ENCODE measurements at places on chromosomes 11 and 22.
A peak's percentile ranks its signal among the peaks of the same experiment; 100 is the strongest.

DNA sequence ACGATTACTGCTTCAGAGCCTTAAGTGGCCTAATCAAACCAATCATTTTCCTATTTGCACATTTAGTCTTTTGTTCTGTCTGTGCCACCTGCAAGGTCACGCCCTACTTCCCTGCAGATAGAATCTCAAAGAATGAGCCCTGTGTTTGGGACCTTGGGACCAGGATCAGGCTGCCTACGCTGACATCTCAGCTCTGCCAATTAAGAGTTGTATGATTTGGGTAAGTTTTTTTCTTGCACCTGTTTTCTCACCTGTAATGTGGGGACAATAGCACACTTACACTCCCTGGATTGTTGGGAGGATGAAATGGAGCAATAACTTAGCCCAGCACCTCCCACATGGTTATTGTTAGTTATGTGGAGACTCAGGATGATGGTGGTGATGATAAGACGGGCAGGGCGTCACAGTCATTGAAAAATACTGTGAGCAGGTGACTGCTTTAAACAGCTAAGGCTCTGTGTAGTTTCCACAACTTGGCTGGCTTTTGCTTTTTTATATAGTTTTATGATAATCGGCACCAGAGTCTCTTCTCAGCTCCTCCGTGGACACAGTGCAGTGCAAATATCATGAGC, 155.0 kb downstream of the ADAMTS15 start:
- DNase-seq = peak; percentile 21

DNA sequence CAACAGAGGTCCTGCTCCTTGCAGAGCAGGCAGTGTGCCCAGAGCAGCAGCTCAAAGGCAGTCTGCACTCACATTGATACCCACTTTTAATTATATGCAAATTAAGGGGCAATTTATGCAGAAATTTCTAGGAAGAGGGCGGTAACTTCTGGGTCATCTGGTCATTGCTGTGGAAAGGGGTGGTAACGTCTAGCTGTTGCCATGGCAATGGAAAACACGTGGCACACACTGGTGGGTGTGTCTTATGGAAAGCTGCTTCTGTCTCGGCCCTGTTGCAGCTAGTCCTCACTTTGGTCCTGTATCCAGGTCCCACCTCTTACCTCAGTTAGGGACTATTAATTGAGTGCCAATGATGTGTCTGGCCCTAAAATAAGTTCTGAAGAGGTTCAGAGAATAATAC, 36.8 kb downstream of the BARX2 start:
- peak; percentile 36 for DNase-seq

GRCh38 chr22:39474351-39475111, 17.7 kb downstream of the MGAT3 start:
- DNase-seq = peak; percentile 70

GRCh38 chr22:46110215-46110614, 40.1 kb upstream of the PPARA start:
- no peak for DNase-seq

DNA sequence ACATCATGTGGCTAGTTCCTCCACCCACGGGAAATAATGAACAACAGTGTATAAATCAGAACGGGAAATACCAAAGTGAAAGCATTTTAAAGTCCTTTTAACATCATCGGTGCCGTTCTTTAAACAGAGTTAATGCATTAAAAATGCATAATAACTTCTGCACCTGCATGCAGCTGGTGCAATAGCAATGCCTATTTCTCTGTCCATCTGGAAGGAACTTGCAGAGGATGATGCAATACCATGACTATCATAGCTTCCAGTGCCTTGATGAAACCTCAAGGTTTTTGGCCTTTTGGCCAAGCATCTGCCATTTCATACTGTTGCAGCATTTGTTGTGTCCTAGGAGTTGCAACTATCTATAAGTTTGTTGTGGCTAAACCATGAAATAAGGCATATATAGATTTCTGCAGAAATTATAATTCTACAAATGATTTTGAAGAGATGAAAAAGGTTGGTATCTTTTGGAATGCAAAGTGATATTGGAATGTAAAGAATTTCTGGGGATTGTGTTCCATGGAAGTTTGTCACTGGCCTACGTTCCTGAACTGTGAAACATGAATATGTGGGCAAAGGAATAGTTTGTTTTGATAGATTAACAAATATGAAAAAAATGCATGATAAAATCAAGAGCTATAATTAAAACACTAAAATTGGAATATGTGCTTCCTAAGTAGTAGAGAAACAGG, 9.8 kb upstream of the EIF3F start:
- DNase-seq = no peak

GRCh38 chr11:64703048-64703447, 19.9 kb downstream of the NRXN2 start:
- no peak for DNase-seq

DNA sequence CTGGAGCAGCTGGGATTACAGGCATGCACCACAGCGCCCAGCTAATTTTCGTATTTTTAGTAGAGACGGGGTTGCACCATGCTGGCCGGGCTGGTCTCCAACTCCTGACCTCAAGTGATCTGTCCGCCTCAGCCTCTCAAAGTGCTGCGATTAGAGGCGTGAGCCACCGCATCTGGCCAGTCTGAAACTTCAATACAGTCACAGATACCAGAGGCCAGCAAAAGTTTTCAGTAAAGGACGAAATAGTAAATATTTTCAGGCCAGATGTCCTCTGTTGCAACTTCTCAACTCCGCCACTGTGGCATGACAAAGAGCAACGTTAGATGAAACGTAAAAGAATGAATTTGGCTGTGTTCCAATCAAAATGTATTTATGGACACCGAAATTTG, 403.6 kb downstream of the MN1 start:
- DNase-seq = peak; percentile 26

GRCh38 chr11:64607381-64607985, 16.5 kb downstream of the SLC22A12 start:
- no peak for DNase-seq

- DNase-seq = no peak
These were observed 2.5 kb downstream of the CELF1 start for GRCh38 chr11:47550288-47551047.

DNA sequence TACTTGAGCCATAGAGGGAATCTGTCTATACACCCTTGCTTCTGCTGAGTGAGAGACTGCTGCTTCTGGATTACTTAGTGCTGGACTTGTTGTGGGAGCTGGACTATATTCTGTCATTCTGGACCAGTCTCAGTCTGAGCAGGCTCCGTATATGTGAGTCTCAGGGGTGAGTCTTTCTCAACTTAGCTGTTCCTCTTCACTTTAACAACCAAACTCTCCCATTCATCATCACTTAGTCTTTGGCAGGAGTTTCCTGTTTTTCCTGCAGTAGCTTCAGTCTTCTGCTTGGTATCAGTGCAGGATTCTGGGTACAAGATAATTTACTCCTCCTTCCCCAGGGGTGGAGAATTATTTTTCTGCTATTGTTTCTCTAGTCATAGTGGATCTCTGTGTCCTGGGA, 779.5 kb downstream of the METTL15 start:
- DNase-seq = no peak
